RWPE2 (cell line): ENCODE measurements at places on chromosomes 1 and 21.

DNA sequence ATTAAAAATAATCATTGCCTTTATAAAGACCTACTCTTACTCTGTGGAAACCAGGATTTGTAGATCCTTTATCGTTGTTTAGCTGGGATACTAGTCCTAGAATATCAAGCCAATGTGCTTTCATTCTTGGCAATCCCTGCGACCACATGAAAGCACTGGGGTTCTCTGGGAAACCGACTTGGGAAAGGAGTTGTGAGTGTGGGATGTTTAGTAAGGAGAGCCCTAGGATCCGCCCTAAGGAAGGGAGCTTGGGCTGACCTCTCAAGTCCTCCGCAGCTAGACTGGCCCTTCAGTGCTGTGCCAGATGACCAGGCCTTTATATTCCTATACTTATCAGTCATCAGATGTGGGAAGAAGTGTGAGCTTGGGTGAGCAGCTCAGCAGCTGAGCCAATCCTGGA, 5.2 kb upstream of the KRTAP19-8 start:
- DNase-seq, result no peak

DNA sequence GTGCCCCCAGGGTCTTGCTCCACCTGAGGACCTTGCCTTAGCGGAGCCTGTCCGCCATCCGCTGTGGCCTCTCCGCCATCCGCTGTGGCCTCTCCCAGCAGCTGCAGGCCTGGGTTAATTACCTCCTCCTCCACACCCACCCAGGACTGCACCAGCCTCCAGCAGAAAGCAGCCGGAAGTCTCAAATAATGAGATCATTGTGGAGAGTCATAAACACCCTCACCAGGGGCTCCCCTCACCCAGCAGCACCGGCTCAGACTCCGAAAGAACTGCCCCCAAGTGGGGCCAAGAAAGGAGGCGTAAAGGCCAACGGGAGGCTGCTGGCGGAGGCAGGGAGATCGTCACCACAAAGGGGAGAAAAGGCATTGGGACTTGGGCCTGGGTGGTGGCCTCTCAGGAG, 10.7 kb upstream of the GPR153 start:
- DNase-seq, result no peak

DNA sequence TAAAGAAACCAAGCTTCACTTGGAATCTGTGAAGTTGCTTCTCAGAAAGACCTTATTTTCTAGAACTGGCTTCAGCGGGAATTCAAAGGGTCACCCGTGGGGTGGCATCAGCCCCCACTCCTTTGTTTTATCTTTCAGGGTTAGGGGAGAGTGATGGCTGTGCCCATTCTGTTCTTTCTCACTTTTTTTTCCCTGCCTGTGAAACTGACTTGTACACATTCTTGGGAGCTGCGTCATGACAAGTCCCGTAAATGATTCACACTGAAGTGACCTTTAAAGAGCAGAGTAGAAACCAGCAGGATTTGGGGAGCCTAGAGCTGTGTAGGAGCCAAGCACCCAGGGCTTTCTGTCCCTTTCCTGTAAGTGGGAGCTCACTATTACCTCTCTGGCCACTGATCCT, 43.8 kb downstream of the SLC44A3 start:
- DNase-seq, result no peak

DNA sequence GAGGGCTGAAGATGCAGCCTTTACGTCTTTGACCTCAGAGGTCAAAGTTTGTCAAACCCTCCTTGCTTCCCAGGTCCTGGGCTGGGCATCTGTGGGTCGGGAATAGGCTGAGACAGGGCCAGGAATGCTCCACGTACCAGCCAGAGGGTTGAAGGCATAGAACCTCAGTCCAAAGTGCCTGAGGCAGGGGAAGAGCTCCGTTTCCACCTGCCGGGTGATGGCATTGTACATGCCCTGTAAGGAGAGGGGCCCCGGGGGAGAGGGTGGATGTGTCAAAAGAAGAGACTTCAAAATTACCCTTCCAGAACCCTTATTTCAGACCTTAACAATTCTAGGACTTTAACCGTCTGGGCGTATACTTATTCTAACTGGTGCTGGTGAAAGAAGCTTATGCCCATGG, 3.7 kb downstream of the AKR7A3 start:
- DNase-seq, result no peak

DNA sequence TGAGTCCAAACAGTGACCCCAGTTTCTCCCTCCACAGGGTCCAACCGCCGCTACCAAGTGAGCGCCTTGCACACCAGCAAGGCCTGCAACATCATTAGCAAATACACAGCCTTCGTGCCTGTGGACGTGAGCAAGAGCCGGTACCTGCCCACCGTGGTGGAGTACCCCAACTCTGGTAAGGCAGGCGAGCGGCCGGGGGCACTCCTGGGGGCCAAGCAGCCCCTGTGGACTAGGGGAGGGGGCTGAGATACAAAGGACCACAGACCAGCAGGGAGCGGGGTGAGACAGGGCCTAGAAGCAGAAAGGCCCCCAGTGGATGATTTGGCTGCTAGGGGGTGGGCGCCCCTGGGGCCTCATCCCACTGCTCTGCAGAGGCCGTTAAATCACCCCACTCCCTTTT, 54.7 kb downstream of the VWA5B1 start:
- DNase-seq, result no peak

- DNase-seq, result no peak
Measured at GRCh38 chr1:183598386-183598785, 8.1 kb upstream of the NCF2 start.

DNA sequence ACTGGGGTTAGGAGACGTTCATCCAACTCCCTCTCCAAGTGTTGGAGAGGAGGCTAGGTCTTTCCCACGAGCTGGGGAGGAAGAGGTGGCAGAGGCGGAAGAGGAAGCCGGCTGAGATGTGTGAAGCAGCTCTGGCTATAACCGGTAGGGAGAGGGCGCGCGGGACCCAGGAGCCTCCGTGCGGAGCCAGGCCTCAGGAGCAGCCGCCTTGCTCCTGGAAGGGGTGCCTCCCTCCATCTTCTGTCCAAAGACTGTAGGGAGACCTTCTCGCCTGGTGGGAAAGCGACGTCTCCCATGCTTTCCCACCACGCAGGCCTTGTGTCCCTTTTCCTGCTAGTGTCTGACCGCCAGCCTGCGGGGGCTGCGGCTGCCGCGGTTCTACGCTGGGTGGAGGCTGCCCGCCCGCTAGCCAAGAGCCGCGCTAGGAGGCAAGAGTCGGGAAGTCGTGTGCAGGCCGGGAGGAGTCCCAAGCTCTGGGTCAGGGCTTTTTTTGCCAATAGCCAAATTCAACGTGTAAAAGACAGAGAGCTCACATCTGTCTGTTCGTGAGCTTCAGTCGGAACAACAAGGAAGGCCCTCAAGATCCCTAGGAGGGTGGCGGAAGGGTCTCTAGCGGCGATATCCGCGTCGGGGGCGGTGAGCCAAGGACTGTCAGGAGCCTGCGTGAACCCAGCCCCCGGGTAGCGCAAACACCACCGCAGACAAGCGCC, 8.4 kb upstream of the NBPF11 start:
- peak; percentile 52 for DNase-seq

- no peak for DNase-seq
Measured at GRCh38 chr1:179743679-179744400, 749 bp downstream of the FAM163A start.

- no peak for DNase-seq
Measured at GRCh38 chr1:20216574-20216973, 30.3 kb upstream of the PLA2G2C start.

DNA sequence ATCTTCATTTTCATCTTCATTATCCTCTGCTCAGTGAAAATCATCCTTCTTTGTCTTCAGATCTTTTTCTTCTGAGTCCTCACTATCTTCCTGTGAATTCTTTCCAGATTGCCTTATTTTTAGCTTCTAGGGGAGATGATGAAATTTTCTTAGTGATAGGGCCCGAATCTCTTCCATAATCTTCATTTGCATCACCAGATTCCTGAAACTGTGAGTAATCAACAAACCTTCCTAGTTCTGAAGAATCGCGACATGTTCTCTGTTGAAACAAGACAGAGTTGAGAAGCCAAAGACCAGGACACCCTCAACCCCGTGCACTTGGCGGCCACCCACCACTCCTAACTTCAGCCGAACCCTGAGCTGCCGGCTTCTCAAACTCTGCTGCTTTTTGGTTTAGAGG, 92.8 kb upstream of the CDC42BPA start:
- DNase-seq, result no peak

DNA sequence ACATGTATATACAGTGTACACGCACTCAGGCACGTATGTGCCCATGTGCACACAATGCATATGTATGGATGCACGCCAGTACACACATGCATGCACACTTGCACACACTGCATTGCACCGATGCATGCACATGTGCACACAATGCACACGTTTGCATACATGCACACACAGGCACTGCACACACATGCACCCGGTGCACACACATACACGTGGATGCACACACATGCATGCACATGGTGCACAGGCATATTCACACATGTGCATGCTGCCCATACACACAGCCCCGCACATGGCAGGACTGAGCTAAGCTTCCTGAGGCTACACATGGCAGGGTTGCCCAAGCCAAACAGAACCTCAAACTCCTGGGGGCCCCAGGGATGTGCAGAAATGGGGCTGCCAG, 19.6 kb downstream of the ARHGEF16 start:
- DNase-seq, result no peak
